ENCODE measurements at places on chromosomes 6 and 20.
A peak's percentile ranks its signal among the peaks of the same experiment; 100 is the strongest.

DNA sequence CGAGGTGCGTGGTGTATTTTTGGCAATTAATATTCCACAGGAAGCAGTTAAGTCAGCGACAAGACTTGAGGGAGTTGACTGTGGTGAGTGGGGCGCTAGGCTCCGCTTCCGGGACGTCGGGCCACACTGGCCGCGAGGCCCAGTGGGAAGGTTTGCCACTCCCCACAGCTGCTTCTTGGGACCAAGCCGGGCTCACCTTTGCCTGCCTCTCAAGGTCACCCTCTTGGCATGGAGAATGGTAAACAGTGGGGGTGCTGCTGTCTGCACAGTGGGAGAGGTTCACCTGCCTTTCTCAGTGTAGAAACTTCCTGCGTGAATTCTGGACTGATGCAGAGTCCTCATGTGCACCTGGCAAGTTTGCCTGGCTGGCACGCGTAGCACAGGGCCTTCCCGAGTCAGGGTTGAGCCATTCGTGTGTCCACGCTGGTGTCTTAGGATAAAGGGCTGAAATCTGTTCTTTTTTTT is 6.4 kb downstream of the OSBPL2 start:
- no peak for DNase-seq

- DNase-seq: no peak
These were observed 136.3 kb upstream of the NEDD9 start for GRCh38 chr6:11368760-11369159.

DNA sequence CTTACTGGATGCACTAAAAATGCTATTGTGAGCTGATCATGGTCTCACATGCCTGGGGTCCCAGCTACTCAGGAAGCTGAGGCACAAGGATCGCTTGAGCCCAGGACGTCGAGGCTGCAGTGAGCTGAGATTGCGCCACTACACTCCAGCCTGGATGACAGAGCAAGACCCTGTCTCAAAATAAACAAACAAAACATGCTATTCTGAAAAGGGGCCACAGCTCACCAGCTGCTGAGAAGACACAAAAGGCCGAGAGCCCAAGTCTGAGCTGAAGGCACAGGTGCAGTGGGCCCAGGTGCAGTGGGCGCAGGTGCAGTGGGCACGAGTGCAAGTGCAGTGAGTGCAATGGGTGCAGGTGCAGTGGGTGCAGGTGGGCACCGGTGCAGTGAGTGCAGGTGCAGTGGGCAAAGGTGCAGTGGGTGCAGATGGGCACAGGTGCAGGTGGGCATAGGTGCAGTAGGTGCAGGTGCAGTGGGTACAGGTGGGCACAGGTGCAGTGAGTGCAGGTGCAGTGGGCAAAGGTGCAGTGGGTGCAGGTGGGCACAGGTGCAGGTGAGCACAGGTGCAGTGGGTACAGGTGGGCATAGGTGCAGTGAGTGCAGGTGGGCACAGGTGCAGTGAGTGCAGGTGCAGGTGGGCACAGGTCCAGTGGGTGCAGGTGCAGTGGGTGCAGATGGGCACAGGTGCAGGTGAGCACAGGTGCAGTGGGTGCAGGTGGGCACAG is 16.0 kb downstream of the ZBTB46 start:
- DNase-seq: no peak

DNA sequence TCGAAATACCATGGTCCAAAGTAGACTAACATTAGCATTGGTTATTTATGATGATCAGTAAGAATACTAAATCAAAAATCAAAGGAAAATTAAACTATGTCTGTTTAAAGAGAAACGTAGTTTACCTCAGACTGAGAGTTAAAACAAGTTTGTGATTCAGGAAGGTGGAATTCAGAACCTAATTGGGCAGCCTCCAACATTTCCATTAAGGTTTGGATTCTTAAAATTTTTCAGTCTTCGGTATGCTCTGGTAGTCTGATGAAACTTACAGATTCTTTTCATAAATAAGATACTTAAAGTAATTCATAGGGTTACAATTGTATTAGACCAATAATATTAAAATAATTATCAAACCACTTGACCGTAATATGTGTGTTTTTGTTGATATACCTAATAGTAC is 18.6 kb downstream of the HFE start:
- no peak for DNase-seq

GRCh38 chr6:130218134-130218533 is 4.6 kb downstream of the SAMD3 start:
- DNase-seq: no peak

DNA sequence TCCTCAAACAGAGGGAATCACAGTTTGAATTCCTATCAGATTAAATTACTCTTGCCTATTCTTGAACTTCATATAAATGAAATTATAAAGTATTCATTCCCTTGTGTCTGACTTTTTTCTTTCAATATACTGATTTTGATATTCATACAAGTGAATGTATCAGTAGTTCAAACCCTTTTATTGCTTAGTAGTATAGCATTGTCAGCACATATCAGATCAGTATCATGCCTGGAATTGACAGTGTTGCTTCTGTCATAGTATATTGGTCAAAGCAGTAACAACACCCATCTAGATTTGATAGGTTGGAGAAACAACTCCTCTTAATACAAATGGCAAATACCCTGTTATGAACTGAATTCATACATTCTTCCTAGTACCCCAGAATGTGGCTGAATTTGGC is 89.1 kb upstream of the SLC35F1 start:
- no peak for DNase-seq

DNA sequence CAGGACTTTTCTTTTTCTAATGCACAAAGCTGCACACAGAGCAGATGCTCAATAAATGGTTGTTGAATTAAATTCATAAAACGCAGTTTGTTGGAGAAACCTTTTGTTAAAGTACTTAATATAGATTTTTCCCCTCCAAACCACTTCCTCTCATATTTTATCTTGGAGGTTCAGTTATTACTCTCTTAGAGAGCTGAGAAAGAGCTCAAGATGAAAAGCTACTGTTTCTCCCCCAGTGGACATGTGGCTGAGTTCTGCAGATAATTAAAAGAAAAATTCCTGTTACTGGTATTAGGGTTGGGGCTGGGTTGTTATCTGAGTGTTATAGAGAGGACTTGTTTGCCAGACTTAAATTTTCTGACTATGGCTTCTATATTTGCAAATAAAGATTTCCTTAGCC is 294.0 kb downstream of the TBC1D7 start:
- no peak for DNase-seq

- DNase-seq: no peak
These were observed 81.3 kb upstream of the CD93 start for GRCh38 chr20:23167431-23167830.

- DNase-seq: peak; percentile 66
These were observed 10.9 kb downstream of the IL20RA start for GRCh38 chr6:137033828-137034227.

DNA sequence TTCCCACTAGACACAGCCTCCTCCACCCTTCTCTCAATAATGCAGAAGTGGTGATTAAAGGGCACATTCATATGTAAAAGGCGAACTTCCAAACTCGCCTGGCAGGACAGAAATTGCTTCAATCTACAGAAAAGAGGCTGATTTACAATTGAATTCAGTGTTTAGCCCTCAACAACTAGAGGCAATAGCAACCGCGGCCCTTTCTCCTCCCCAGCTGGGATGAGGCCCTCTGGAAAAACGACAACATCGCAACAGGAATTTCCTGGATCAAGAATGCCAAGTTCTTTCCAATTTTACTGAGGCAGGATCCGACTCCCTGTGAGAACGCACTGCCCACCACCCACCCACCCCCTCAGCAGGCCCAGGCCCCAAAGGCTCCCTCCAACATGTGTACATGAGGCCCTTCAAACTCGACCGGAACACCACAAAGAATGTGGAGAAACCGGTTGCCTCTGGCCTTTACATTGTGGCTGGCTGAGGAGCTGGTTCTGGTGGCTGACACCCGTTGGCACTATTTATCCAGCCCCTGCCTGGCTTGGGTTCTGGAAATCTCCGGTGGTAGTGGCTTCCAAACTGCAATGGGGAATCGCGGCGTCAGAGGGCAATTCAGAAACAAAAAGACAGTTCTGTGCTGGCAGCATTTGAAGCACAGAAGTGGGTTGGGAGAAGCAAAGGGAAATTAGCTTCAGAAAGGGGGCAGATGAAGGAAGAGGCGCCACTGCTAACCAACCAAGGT is 36.8 kb downstream of the ZMYND8 start:
- no peak for DNase-seq

- peak; percentile 35 for DNase-seq
These were observed 637 bp downstream of the ABHD12 start for GRCh38 chr20:25389858-25390537.

- no peak for DNase-seq
These were observed 2.3 kb downstream of the TCEA2 start for GRCh38 chr20:64065062-64065973.

DNA sequence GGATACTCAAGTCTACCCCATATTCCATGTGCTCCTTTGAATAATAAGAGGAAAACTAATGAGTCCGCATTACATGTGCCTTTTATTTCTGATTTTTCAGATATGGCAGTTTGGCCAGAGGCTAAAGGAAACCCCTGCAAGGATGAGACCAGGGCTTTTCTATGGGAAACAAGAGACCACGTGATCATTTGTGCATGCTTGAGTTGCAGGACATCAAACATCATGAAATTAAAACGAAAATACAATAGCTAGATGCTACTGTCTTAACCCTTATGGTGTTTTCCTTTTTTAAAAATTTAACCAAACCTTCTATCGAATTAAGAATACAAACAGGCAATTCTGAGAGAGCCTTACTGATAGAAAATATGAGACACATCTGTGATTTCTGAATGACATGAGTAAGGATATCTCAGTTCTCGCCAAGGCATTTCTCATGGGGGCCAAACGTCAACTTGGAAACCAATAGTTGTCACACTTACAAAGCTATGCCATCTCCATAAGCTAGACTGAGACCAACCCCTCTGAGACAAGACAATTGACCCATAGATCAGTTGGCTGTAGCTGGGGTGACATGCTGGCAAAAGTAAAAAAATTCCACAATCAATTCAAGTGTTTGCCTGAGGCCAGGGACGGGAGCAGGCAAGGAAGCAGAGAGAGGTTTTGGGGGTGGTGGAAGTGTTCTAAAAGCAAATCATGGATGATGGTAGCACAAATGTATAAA is 52.8 kb downstream of the RIPOR2 start:
- DNase-seq: peak; percentile 41

GRCh38 chr20:62606016-62606415 is 36.3 kb upstream of the SLCO4A1 start:
- DNase-seq: no peak

DNA sequence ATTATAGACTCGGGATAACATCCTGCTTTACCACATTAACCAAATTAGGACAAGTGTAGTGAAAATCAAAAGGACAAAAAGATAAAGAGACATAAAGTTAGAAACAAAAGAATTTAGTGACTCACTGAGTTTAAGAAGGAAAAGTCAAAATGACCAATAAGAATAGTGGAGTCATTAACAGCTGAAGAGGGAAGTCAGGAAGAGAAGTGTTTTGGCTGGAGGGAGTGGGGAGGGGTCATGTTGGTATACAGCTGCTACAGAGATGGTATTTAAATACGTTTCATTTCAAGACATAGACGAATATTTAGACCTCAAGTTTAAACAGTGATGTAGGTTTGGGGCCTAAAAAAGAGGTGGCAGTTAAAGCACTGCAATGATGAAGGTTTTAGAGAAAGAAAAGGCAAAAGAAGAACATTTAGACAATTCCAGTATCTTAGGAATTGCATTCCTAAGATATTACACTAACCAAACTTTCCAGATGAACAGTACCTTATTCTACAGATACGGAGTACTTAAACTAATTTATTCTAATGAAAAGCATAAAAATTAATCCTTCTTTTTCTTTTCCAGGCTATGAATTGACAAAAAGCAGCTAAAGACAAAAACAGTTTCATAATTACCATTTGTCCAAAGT is 10.6 kb downstream of the FKBP5 start:
- no peak for DNase-seq

GRCh38 chr6:4358414-4359107 is 223.2 kb upstream of the ECI2 start:
- peak; percentile 39 for DNase-seq

DNA sequence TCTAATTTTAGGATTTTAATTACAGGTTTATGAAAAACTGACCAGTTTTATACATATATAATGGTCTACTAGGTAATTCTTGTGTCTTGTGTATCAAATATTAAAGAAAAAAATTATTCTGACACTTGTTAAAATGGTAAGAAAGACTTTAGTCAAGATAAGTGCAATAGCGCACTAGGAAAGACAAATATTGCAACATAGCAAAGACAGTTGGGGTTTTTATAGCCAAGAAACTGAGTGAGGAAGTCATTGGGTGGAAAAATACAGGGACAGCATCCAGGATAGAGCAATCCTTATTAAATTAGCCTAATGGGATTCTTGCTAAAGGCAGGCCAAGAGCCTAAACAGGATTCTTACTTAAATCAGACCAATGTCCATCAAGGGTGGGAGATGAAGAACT is 71.1 kb downstream of the ROS1 start:
- DNase-seq: no peak

DNA sequence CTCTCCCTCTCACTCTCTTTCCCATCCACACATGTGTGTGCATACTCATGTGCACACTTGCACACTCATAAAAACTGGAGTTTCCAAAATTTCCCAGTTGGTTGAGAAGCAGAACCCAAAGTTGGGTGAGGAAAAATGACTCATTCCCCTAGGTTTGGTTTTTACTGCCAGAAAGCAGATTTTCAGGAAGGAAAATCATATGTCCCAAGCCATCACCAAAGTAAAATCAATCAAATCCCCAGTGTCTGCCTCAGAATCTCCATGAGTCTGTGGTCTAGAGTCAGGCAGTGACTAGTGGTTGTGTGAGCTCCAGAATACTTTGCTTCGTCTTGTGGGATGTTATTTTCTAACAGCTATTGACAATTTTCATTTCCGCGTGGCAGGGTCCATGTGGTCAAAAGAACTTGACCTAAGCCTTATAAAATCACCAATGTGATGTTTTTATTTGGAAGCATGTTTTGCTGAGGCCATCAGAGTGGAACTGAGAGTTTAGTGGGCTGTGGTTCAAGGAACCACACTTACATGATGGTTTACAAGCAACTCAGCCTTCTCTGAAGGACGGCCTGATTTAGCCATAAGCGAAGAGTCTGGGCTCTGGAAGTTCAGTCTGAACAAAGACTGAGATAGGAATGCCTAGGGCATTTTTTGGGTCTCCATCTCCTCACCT is 81.9 kb upstream of the CCN6 start:
- no peak for DNase-seq

DNA sequence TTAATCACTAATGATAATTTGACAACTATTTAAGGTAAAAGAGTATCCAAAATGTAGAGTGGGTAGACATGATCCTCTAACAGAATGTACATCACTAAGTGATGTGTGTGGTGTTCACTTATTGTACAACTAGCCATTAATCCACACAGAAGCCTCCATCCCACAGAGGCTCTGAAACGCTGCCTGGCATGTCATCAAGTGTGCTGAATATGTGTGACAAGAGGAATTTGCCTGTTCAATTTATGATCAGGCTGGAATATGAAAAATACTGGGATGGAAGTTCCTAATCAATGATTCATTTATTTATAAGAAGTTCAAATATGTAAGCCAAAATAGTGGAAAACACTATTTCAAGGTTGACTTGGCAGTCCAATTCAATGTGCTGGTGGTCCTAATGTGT is 72.4 kb downstream of the BACH2 start:
- no peak for DNase-seq
